Parietal lobe (tissue), 2 donors: ENCODE measurements at places on chromosomes 16 and 17. TPM values are rescaled to one million over a fixed set of nuclear protein-coding genes. Genes with fewer than 3 reads are reported as not detected.

Gene CES5A
- 1.3 TPM for total RNA-seq

Gene SPN
- total RNA-seq, result under 0.01 TPM

Gene SULT1A3
- 7.8 TPM for total RNA-seq

Gene CCL4L2
- 1.6 TPM for total RNA-seq

Gene ZFPM1
- total RNA-seq, result 2.2 TPM

Gene TBC1D3I
- total RNA-seq, result not detected

Gene LPO
- not detected for total RNA-seq

Gene UTS2R
- total RNA-seq, result not detected

Gene CFAP97D1
- total RNA-seq, result not detected

Gene KRT39
- not detected for total RNA-seq

Gene HS3ST2
- 5.9 TPM for total RNA-seq
